Activated naive CD4-positive, alpha-beta T cell treated with anti-CD3 and anti-CD28 coated beads, Interleukin-2, amount 50 U/mL, for 72 hours (primary cell): ENCODE measurements at places on chromosomes 2 and 18.

DNA sequence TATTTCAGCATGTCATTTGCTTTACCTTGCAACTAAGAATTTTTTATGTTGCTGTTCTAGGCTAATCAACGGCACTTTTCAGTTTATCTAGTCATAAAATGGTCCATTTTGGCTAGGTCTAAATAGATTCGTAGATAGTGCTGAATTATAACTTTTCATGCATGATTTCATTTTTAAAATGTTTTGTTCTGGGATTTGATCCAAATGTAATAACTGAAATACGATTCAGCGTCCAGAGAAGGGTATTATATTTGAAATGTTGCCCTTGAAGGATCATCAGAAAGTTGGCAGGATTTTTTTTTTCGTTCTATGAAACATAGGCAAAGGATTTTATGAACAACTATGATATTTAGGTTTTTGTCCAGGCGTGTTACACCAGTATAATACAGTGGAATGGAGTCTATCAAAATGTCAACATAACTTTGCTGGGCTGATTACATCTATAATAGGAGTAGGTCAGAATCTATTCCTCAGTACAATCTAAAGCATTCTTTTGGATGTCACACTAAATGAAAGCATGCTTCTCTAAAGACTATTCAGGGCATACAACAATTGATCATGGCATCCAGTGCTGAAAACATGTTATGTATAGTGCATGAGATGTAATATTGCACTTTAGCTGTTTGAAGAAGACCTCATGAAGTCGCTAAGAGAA, 24.8 kb downstream of the TTC27 start:
- DNase-seq: no peak

GRCh38 chr2:170084820-170085491, 93.0 kb upstream of the MYO3B start:
- no peak for DNase-seq

GRCh38 chr2:197889041-197889440, 84.6 kb downstream of the PLCL1 start:
- no peak for DNase-seq

DNA sequence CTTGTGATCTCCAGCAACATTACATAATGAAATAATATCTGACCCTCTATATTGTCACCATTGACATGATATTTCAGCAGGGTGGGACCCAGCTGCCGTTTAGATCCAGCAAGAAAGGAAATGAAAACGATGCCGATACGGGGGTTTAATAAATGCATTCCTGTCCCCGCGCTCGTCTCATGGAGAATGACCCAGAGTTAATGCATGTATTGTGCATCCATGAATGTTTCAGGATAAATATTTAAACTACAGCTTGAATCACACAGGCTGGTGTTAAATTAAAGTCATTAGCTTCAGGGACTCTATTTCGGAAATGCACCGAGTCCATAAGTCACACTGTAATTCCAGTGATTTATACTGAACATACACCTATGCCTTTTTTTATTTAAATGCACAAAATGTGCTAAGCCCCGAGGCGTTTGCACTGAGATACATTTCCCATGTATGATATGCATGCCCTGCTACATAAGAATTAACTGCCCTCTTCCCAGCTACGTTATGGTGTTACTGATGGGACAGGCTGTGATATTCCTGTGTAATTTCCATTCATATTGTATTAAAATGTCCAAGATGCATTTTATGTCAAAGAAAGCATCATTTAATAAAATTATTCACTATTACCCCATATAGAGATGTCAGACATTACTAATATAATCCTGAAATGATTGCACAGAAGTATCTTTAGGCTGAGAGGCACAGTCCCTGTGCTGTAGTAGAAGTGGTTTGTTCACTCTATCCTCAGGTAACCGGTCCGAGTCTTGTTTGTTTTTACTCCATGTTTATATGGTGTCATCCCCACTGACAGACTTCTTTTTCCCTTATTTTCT, 109.3 kb upstream of the ZNF516 start:
- no peak for DNase-seq

DNA sequence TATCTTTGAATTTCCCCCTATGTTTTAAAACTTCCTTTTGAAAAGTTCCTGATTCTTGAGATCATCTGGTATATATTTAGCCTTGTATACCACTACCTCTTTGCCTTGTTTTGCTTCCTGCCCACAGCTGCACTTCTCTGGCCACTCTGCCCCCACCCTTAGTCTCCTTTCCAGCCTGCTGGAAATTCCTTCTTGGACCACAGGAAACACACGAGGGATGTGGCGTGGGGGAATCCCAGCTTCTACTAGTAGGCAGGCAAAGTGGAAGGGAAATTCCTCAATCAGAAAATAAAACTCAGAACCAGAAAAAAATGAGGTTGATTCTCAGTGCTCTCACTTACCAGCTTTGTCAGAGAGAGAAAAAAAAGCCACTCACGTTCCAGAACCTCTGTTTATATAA, 13.4 kb downstream of the IL18RAP start:
- DNase-seq: no peak

DNA sequence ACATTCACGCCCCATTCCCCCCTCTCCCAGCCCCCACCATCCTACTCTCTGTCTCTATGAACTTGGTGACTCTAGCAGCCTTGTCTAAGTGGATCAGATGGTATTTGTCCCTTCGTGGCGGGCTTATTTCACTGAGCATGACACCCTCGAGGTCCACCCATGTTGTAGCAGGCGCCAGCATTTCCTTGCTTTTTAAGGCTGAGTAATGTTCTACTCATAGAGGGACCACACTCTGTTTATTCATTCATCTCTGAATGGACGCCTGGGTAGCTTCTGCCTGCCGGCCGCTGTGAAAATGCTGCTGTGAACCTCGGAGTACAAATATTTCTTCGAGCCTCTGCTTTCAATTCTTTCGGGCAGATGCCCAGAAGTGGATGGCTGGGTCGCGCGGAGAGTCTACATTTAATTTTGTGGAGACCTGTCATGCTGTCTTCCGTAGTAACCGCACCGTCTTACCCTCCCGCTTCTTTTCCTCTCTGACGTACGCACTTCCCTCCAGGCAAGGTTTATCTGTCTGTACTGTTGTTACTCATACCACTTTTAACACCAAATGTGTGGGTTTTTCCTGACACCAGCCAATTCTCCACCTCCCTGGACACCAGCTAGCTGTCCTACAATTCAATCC, 5.6 kb downstream of the CROCC2 start:
- DNase-seq: no peak

DNA sequence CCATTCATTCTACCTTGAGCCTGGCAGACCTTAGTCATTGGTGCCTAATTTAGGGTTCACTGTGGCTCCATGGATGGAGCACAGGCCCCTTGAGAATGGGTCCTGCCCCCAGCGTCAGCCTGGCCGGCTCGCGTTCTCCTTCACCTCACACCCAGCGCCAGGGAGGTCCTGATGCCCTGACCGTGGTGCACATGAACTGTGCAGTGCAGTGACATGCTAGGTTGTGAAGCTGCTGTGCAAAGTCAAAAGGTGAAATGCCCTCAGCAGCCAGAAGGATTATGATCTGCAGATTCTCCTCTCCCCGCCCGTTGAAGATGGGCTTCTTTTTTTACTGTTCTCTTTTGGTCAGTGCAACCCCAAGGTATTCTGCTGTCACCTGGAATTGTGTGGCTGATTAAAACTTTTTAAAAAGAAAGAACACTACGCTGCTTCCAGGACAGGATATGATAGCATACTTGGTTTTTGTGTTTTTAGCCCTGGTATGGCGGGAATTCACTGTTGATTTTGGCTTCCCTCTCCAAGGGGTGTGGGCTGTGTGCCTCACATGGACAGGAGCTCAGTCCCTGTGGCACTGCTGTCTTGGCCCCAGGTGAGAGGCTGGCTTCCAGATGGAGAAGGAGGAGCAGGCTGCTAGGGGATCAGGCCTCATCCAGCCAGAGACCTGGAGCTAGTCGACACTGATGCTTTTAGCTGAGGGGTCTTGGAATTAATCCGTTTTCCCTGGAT, 49.4 kb upstream of the MCFD2 start:
- no peak for DNase-seq

- no peak for DNase-seq
Measured at GRCh38 chr18:50695431-50696176, 124.2 kb downstream of the MRO start.

DNA sequence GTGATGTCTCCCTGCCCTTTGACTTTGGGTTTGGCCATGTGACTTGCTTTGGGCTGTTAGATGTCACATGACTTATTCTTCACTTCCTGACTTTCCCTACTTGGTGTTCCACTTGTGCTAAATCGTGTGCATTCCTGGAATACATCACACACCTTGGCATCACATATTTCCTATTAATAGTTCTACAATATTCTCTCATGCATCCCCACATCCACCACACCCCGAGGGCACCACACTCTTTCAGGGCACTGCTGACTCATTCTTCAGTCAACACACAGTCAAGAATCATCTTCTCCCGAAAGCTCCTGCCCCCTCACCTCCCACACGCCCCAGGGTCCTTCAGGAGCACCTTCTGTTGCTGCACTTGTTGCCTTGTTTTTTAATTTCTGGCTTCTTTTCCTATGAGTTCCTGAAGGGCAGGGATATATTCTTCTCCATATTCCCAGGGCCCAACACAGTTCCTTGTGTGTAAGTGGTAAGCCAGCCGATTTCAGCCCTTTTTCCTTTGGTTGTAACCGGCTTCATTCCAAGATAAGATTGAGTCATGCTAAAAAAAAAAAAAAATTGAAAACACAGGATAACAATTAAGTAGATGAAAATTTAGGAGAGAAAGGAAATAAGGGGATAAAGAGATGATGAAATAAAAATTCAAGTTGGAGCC, 341.4 kb downstream of the SLC4A3 start:
- no peak for DNase-seq

DNA sequence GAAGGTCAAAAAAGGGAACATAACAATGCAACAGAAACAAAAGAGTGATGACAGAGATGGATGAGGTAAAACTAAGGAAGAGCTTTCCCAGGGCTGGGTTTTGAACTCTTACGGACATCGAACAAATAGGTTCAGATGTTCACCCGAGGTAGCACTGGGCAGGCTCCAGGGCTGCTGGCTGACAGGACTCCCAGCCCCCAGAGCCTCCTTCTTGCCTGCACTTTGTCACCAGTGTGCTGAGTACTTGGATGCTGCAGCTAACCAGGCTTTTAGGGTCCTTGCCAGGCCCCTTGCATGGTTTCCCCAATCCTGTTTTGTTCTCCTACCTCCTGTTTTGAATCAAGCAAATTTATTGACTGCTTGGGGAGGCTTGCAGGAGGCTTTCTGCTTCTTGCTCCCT, 322.9 kb downstream of the DYSF start:
- no peak for DNase-seq

DNA sequence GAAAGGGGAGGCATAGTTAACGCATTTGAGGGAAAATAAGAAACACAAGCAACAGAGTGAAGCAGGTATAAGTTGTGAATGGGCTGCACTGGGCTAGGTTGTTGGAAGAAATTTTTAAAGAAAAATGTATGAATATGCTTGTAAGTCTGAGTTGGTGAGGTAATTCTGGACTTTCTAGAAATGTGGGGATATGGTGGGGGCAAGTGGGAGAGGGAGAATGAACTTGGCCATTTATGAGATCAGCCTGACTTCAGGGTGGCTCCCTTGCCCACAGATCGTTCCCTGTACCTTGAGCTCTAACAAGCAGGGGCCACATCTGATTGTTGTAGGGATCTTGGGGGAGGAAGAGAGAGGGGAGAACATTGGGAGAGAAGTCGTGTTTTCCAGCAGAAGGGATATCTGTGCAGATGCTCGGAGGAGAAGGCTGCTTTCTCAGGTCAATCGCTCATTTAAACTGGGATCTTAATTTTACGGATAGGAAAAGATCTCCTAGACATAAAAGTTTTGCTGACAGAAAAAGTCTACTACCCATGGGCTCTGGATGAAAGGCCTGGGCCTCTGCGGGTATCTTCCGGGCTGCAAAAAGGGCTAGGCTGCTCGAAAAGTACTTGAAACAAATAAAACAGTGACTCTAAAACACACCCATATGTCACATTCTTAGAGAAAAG, 42.5 kb upstream of the FZD5 start:
- no peak for DNase-seq

DNA sequence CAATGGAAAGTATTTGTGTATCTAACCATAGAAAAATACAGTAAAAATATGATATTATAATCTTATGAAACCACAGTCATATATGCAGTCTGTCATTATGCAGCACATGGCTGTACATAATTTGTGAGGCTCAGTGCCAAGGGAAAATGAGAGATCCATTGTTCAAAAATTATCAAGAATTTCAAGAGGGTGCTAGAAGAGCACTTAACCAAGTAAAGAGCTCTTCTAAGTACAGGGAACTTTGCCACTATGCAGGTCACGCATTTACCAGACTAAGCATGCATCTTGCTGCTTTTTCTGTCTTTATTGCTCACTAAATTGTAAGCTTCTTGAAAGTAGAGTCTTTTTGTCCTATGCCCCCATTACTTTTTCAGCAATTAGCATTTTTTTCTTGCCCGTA, 438.0 kb downstream of the LRP1B start:
- DNase-seq: no peak

DNA sequence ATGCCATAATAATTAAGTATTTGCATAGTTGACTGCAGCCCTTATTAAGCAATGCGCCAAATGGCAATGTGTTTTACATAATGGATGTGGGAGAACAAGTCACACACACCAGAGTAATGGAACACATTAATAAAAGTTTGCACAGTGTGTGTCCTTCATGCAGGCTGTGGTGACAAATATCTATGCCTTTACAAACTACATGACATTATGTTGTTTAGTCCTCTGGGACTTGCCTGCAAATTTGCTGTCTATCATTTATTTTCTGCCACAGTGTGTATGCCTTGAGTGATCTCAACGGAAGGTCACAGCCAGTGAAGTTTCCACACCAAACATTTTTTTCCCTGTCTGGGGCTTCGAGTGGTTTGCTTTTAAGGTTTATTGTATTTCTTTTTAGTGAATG, 175.2 kb upstream of the TMEFF2 start:
- DNase-seq: no peak

- DNase-seq: no peak
Measured at GRCh38 chr2:68226794-68227193, 25.5 kb downstream of the PPP3R1 start.
